Posterior cingulate gyrus (tissue), 11 donors: ENCODE measurements at places on chromosomes 12 and 14.

DNA sequence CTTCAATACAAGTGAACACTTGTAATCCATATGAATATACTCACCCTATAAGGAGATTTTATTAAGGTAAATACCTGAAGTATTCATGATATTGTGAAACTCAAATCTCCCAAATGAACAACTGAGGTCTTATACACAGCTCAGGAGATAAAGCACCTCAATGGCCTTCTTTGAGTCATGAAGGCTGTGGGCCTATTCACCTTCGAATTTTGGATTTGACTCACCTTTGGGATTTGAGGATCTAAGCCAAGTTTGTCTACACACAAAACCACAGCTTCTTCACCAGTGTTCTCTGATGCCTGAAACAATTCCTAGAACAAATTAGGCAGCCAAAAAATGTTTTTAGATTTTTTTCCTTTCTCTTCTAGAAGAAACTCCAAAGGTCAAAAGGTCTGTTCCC, 194.1 kb downstream of the NUAK1 start:
- no peak for DNase-seq

DNA sequence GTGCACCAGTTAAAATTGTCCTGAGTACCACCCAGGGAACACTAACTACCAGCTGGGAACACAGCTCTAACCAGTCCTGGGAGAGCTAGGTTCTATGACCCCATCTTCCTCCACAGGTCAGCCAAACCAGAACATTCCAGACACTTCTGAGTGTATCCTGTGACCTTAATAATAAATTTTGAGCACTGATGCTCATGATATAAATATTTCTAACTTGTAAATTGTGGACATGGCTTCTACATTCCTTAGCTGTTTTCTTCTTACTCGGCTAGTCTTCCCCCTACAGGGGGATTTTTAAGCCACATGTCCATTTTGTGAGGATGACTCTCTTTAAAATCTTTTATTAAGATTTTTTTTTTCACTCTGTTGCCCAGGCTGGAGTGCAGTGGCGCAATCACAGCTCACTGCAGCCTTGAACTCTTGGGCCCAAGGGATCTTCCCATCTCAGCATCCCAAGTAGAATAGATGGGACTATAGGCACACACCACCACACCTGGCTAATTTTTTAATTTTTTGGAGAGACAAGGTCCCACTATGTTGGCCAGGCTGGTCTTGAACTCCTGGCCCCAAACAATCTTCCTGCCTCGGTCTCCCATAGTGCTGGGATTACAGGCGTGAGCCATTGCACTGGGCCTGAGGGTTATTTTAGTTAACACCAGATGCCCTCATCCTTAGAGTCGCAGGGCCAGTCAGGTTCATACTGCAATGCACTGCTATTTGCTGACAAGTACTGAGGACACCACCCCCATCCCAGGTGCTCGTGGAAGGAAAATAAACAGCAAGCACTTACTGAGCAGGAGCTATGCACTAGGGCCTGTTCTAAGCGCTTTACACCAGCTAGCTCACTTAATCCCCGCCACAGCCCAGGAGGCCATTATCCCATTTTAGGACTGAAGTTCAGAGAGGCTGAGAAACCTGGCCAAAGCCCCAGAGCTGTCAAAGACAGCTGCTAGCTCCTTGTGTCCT, 142.6 kb upstream of the NCOR2 start:
- no peak for DNase-seq

GRCh38 chr14:61839507-61839906, 77.3 kb downstream of the SNAPC1 start:
- DNase-seq = no peak

DNA sequence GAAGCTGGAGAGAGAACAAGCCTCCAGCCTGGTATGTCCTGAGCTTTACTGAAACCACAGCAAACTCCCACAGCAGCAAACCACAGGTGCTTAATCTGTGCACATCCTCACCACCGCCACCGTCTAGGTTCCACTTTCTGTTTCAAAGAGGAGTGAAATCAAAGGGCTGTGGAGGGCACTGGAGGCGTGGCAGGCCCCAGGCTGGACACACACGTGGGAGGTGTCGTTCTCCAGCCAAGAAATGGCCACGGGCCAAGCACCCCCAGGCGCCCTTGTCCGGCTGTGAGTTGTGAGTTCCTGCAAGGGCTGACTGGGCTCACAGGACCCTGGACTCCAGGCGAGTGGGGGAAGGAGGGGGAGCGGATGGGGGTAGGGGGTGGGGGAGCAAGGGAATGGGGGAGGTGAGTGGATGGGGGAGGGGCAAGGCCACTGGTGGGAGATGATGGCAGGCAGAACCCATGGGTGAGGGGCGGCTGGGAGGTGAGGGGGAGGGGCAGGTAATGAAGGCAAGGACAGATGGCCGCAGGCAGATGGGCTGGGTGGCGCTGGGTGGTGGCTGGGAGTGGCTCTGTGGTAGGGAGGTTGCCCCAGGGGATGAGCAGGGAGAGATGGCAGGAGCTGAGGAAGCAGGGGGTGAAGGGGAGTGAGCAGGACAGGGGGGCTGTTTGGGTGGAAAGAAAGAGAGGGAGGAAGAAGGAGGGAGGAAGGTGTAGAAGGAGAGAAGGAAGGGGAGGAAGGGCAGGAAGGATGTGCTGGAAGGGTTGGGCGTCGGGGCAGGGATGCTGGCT, 86.7 kb downstream of the NCOR2 start:
- DNase-seq = no peak

GRCh38 chr12:57242329-57242690, 8.7 kb downstream of the STAC3 start:
- DNase-seq = no peak

DNA sequence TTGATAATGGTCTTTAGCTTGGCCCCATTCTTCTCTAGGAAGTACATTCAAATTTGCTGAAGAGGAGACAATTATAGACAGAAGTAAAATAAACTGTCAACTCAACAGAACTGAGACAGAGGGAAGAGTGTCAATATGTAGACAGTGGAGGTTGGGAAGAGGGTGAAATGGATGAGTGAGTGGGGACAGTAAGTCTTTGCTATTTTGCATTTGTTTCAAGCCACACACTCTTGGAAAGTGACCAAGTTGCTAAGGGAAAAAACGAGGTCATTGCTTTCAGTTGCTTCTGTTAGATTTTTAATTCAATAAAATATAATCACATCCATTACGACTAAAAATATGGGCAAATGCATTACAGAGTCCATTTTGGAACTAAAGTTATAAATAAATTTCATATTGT, 47.8 kb downstream of the BTBD7 start:
- DNase-seq = no peak

DNA sequence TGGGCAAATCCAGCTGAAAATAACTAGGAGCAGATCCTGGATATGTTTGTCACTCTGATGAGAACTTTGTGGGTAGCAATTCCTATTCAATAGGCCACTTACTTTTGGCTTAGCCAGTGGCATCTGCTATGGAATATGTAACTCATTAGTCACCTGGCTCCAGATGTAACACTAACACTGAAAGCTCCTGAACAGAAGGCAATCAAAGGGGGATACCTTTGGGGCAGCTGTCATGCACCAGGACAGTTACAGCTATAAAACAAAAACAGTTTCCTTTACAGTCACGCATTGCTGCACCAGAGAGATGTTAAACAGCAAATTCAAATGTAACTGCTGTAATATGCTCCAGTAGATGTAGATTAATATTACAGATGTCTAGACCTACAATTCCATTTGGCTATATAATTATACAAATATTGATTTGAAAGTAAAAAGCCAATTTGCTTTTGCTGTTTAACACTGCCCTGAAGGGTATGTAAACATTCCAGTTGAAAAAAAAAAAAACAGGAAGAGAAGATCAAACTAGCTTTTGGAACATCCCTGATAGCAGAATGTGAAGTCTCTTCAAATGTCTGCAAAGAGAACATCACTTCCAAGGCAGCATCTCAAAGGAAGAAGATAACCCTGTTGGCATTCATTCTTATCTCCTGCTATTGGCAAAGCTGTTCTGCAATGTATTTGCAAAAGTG, 18.4 kb downstream of the RACGAP1 start:
- no peak for DNase-seq

- no peak for DNase-seq
Measured at GRCh38 chr12:48933664-48934311, 8.5 kb upstream of the FKBP11 start.

GRCh38 chr14:80354860-80355581, 143.7 kb upstream of the DIO2 start:
- no peak for DNase-seq

- DNase-seq = no peak
Measured at GRCh38 chr14:63993992-63994391, 141.2 kb downstream of the SYNE2 start.

DNA sequence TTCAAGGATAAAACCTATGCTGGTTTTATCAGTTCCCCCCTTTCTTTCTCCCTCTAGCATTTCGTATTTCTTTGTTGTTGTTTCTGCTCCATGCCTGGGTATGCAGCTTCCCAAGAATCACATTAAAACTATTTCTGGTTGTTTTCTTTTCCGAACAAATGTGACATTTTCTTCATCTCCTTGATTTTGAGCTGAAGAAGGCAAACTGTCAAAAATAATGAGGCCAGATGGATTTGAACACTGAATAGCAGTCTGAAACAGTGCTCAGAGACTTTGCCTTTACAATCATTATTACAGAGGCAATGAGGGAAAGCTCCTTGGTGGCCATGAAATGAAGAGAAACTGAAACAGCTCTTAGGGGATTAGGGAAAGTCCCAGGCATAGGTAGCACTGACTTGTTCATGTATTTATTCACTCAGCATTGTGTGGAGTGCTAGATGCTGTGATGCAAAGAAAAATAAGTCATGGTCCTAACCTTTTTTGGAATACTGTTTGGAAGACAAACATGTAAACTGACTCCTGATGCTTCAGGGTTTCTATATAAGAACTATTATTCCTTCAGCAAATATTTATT, 319.5 kb downstream of the FUT8 start:
- no peak for DNase-seq

GRCh38 chr14:73743431-73743931, 29.3 kb upstream of the PNMA1 start:
- no peak for DNase-seq

DNA sequence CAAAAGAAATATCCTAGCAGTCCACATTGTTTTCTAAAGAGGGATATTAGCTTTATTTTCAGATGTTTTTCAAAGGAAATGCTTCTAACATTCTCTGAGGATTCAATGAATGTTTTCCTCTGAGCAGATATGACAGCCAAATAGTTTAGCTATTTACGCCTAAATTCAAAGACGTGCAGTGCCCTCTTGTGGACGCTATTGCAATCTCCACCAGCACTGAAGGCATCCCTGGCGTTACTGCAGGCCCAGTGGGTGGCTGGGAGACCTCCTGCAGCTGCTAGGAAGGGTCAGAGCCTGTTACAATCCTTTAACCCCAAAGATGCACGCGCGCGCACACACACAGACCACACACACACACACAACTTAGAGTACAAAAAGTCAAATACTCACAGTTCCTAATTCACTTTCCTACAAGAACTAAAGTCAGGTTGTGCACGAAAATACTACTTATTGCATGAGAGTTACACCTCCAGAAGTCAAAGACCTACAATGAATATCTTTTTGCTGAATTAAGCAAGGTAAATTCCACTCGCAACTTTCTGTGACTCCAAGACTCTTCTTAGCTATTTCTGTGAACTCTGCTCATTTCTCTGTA, 589.3 kb upstream of the TMEM132C start:
- DNase-seq = peak; percentile 77

- no peak for DNase-seq
Measured at GRCh38 chr14:93716002-93716745, 72.1 kb downstream of the PRIMA1 start.

DNA sequence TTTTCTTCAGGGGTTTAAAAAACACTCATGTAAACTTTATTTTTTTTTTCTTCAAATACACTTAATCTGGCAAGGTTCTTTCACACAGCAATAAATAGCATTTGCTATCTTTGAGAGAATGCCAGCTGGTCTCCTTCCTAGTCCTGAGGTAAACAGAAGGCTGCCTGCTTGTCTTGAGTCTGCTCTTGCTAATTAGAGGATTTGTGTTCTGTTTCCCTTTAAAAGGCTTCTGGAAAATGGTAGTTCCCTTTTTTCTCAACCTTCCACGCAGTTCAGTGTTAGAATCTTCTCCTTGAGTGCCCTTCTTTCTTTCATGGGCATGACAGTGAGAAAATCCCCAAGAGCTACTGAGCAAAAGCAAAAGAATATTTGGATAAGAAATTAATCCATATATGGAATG, 92.3 kb upstream of the DCN start:
- no peak for DNase-seq

DNA sequence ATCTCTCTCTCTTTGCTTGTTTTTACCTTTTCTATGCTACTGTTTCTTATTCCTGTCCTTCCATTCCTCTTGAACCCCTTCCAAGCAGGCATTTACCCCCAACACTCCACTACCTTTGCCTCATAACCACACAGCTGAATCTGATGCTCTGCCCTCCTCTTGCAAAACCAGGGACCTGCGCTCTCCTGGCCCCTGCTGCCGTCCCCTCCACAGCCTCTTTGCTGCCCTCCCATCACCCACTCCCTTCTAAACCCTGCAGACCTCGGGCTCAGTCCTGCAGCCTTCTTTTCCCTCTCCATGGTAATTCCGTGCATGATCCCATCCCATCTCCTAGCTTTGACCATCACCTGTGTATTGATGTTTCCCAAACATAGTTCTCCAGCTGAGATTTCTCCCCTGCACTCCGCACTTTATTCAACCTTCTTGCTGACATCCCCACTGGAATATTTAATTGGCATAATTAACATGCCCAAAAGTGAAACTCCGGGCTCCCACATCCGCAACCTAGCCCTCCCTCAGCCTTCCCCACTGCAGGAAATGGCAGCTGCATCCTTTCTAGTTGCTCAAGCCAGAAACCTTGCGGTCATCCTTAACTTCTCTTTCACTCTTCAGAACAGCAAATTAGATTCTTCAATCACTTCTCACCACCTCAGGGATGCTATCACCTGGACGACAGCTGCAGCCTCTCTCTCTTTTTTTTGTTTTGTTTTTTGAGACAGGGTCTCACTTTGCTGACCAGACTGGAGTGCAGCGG, 16.0 kb downstream of the FIGNL2 start:
- DNase-seq = no peak
